ENCODE measurements at places on chromosomes 7 and 10.

GRCh38 chr7:131932271-131932670, 375.8 kb upstream of the PODXL start:
- DNase-seq: no peak

- DNase-seq: peak; percentile 62
Measured at GRCh38 chr7:46015107-46015868, 94.2 kb upstream of the IGFBP3 start.

DNA sequence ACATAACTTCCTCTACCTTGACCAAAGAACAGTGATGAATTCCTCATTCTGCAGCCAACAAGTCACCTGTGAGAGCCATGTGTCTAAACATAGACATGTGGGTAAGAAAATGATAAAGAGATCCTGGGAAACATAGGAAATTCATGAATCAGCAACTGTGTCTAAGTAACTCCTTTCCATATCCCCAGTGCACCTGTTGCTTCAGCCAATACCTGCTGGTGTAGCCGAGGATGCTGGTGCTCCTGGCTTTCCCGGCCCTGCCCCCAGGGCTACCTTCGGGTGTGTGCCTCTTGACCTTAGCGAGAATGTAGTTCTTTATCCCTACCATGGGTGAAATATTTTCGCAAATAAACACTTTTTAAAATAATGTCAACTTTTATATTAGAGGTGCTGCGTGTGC, 114.1 kb downstream of the OR13A1 start:
- DNase-seq: no peak

GRCh38 chr10:131860311-131860710, 40.5 kb upstream of the PPP2R2D start:
- no peak for DNase-seq

DNA sequence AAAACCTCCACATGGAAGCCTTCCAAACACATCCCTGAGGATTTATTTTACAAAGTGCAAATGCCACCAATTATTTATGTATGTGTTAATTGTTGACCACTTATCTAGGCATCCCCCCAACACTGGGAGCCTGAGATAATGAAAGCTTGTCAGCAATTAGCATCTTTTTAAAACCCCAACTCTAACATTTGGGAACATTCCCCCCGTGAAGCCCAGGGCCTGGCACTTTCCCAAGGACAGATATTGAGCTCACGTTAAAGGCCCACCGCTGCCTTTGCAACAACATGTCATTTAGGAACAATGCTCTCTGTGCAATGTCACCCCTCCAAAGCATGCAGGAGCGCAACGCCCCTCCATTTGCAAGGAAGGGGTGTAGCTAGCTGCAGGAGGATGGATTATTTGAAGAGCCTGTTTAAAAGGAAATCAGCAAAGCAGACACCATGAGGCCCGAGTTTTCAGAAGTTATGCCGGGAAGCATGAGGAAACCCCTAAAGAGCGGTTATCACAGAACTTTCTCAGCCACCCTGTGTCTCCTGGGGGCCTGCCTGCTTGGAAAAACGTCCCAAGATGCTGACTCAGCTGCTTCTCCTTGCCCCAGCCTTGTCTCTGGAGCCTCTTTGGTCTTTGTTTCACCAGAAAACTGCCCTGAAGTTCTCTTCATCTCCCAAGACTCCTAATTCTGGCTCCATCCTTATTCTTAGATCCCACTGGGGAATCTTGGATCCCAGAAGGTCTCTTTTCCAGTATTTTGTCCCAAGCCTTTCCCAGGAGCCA, 444.1 kb downstream of the GRID1 start:
- DNase-seq: no peak

DNA sequence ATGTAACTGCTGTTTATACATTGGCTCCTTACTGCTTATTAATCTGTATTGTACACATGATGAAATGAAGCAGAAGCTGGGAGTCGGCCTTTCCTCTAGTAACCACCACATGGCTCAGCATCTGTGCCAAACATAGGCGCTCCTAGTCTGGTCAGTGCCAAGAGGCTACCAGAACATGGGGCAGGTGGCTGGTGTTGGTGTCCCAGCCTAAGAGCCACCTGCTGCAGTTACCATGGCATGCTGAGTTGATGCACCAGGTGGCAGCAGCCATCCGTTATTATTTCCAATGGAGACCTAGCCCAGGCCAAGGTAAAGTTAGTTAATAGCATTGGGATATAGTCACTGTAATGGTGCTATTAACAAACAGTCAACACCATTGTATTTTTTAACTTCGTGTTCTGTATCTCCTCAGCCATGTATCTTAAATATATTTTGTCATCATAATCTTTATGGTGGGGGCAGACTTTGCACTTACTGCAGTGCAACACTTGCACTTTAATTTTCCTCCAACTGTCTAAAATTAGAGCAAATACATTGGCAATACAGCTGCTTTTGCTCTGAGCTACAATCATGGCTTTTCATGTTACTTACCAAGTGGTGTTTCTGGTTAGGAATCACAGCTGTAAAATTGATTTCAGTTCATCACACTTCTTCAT, 33.1 kb downstream of the HBP1 start:
- DNase-seq: peak; percentile 22

DNA sequence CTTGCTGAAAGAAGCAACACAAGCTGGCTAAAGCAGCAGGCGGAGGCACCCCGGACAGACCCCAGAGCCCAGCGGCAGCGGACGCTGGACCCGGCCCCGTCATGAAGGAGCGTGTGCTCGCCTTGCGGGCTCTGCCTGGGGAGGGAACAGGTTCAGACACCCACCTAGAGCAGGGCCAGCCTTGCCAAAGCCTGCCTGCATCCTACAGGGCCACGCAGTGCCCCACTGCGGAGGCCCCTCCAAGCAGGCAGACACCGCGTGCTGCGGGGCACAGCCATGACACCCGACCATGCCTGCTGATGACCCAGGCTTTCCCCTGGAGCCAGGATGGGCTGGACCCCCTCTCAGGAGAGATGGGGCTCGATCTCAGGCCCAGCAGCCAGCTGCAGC, 91.7 kb downstream of the MAD1L1 start:
- DNase-seq: no peak

- no peak for DNase-seq
Measured at GRCh38 chr7:11567571-11567970, 264.4 kb downstream of the THSD7A start.

DNA sequence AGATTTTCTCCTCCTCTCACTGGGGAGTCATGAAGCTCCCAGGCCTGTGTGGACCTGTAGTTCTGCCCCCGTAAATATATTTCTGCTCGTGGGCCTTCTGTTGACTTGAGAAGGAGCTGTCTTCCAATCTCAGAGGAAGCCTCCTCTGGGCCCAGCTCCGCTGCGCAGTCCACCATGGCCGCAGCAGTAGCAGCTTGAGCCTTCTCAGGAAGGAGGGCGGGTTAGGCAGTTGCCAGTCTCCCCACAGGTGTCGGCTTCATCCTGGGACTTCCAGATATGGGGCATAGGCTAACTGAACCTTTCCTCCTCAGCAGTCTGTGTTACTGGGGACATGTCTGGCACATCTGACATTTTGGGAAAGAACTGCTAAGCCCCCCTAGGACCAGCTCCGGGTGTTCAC, 62.9 kb upstream of the TRIM8 start:
- DNase-seq: no peak

DNA sequence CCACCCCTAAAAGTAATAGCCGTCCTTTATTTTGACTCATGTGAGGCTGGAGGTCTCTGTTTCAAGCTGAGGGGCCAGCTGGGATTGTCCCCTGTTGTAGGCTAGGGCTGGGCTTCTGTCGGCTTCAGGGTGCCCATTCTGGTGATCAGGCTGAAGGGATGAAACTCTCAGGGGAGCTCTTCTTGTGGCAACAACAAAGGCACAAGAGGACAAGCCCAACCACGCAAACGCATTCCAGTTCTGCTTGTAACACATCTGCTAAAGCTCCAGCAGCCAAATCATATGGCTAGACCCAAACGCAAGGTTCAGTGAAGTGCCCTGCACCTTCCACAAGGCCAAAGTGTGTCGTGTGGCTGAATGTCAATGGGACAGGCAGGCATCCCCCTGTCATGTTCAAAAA, 405.7 kb downstream of the INHBA start:
- DNase-seq: no peak

DNA sequence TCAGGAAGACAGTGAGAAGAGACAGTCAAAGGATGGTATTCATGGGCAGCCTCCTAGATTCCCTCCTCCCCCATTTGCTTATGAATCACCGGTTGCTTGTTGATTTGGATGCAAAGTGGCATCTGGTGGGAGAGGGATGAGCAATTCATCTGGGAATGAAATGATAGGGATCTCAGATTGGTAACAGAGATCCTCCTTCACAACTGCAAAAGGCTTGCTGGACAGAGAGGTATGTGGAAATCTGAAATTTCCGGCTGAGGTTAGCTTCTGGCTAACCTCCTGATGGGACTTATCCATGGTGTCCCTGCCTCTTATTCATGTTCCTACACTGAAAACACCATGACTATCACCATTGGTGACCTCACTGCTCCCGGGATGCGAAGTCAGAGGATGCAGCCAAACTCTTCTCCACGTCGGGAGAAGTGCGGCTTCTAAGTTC, 48.4 kb upstream of the PODXL start:
- DNase-seq: peak; percentile 96

DNA sequence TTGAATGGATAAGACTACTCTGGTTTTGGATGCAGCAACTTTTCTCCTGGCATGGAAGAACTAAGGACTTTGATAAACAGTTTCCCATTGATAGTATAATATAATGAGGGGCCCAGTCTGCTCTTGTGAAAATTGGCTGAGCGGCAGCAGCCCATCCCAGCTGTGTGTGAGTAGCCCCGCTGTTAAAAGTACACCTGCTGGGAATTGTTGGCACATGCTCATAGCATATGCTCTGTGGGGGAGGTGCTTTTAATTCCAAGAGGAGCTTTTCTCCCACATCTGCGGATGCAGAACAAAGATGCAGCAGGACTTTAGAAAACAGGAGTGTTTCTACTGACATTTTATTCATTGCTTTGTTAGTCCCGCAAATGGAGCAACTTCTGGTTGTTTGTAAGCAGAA, 19.0 kb downstream of the SRI start:
- no peak for DNase-seq

DNA sequence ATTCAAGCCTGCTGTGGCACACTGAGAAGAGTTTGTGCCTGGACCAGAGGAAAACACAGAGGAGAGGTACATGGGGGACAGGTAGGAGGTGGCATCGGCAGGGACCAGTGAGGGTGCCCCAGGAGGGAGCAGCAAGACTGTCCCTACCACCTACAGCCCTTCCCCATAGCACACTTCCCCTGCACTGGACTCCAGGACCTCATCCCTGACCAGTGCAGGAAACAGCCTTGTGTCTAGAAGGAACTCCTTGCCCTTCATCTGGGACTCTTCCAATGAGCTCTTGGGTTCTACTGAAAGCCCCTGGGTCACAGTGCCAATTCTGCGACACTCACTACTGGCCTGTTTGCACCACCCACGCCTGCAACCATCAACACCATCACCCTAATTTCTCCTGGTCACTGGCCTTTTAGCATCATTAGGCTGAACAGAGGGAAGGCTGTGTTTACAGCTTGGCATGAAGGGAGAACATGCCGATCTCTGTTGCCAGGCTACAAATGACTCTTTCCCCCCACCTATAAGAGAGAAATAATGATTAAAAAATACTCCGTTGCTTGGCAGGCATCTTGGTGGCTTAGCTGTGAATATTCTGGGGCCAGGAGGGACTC, 371.9 kb upstream of the ZMIZ1 start:
- no peak for DNase-seq

DNA sequence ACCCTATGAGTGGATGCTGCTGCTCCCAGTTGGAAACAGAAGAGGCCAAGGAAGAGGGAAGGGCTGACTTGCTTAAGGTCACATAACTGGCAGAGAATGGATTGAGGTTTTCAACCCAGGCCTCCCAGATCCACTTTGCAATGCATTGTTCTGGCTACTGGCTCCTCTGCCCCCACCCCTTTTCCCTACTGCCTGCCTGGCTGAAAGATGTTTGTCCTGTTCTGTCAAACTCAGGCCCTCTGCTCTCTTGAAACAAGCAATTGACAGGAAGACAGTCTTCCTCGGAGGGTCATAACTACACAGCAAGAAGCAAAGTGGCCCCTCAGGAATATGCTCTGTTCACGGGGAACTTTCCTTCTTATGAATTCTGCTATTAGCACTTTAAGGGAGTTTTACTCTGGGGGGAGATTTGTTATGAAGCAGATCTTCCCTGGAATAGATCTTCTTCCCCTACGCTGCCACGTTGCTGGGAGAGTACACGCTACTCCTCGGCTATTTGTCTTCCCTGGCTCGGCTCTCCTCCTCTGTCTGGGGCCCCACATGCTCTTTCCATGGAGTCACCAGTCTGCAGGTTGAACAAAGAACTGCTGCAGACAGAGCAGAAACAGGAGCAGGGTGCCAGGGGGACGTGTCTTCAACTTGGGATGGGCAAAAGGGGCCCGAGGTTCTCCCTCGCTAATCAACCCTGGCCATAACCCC, 436.1 kb downstream of the TYW1 start:
- no peak for DNase-seq

- DNase-seq: no peak
Measured at GRCh38 chr10:21584834-21585530, 51.0 kb downstream of the MLLT10 start.

DNA sequence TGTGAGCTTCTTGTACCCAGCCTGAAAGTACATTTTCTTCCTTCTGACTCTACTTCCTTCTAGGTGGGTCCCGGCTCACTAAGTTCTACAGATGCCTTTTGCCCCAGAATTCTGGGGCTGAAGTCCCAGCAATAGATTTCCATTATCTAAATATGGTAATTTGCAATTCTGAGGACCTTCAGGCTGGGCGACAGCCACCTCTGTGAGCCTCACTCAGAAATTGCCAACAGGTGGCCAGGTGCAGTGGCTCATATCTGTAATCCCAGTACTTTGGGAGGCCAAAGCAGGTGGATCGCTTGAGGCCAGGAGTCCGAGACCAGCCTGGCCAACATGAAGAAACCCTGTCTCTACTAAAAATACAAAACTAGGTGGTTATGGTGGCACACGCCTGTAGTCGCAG, 23.7 kb downstream of the CREM start:
- no peak for DNase-seq

DNA sequence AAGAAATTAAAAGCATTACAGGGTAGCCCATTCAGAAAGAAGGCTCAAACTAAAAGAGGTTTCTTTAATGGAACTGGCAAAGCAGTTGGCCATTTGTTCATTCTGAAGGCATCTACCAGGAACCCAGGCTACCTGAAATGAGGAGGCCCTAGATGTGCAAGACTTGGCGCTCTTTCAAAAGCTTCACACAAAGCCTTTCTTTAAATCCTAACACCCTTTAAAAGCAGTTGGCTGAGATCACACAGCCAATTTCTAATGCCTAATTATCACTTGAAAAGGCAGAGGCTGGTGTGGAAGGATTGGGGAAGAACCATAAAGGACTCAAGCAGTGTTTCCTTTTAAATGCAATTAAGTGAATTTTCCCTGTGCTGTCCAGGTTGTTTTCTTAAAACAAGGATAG, 23.2 kb downstream of the PPP1R17 start:
- DNase-seq: no peak

DNA sequence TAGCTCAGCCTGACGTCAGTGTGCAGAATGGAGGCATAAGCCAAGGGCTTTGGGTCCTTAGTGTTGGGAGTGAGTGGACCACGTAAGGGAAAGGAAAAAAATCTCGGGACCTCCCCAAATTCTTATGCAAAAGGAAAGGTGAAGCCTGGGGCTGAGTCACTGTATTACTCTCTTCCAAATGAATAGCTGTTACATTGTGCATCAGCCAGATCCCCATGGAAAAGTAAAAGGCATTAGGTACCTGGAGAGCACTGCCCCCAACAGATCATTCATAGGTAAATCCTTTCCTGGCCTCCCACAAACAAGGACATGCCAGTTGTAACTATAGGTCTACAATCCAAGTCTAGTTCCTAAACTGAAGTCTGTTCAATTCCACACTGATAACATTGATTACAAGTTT, 170.5 kb downstream of the C1GALT1 start:
- DNase-seq: no peak

- DNase-seq: peak; percentile 66
Measured at GRCh38 chr10:52215745-52216361, 98.2 kb upstream of the DKK1 start.

- peak; percentile 56 for DNase-seq
Measured at GRCh38 chr7:75879771-75880184, 944 bp downstream of the RHBDD2 start.
